ENCODE measurements at places on chromosomes 1 and 21.

GRCh38 chr1:78840453-78841271 is 165.9 kb downstream of the ADGRL4 start:
- no peak for DNase-seq

DNA sequence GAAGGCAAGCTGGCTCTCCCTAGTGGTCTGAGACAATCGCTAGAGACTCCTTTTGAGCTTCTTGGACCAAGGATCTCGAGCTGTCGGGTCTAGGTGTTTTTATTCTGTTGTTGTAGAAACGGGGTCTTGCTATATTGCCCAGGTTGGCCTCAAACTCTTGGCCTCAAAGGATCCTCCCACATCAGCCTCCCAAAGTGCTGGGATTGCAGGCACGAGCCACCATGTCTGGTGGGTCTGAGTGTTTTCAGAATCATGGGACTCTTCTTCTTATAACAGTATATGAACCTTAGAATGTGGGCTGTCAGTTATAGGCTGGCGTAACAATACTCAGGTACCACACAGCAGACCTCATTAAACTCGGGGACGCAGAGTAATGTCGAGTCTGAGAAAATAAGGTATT is 33.1 kb downstream of the DNAJC11 start:
- no peak for DNase-seq

- no peak for DNase-seq
These were observed 73.7 kb upstream of the FGGY start for GRCh38 chr1:59223198-59223597.

GRCh38 chr1:205318231-205318991 is 3.1 kb downstream of the NUAK2 start:
- DNase-seq = no peak

DNA sequence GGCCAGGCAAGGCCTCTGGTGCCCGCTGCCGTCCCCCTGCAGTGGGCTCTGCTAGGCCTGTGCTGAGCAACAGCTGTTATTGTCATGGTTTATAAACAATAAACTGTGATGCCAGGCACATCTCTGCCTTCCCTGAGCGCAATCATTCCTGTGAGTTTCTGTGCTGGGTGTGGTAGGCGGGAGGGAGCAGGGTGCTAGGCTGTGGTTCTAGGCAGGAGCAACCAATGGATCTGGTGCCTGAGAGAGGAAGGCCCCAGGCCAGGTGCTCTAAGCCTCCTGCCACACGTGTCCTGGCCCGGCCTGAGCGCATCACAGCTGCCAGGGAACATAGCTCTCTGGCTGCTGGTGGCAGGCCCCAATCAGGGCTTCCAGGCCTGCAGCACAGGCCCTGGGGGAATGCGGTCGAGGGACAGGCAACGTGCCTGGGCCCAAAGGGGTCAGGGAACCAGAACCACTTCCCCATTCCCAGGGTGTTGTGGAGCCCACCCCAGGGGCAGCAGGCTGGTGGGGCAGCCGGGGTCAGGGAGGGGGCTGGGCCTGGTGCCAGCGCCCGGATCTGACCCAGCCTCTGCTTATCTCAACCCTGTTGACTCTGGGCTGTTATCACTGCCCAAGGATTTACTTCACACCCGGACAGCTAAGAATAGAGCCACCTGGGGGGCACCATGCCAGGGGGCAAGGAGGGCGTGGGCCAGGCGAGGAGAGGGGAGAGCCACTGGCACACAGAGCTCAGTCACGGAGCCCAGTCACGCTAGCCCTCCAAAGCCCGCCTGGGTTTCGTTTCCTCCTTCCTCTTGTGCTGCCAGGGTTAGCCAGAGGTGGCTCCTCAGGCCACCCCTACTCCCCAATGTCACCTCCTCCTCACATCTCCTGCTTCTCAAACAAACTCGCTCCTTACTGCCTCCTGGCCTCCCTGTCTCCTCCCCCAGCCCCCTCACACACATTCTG is 11.5 kb downstream of the TRIM46 start:
- no peak for DNase-seq

- no peak for DNase-seq
These were observed 317.7 kb upstream of the ESRRG start for GRCh38 chr1:217040711-217041455.

GRCh38 chr1:53473463-53473862 is 14.3 kb downstream of the DMRTB1 start:
- no peak for DNase-seq

GRCh38 chr1:2376261-2376741 is 15.1 kb downstream of the MORN1 start:
- DNase-seq = no peak

DNA sequence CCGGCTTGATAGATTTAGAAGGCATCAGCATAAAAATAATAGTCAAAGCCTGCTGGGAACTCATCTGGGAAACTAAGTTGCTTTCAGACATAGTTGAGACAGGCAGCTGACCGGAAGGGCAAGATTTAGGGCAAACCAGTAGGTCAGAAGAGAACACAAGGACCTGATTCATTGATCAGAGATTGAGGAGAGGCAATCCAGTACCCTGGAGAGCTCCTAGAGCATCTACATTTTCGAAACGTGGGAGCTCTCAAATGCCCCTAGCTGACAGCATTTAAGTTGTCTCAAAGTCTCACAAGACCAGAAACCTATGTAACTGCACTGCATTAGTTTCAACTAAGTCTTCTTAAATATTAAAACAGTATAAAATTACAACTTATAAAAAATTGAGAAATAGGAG is 22.9 kb upstream of the MTF2 start:
- no peak for DNase-seq

DNA sequence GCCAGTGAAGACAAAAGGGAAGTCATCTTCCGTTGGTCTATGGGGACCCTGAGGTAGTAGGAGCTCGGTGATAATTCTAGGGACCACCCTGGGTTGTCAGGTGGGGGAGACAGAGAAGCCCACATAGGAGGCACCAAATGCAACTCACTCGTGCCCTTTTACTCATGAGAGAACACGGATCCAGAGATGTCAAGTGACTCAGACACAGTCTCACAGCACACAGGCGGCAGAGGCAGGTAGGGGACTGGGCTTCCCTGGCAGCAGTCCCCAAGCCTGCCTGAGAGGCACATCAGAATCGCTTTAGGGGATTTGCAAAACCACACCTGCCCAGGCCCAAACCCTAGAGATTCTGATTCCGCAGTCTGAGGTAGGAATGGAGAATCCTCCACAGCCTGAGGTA is 31.3 kb upstream of the RUNX3 start:
- DNase-seq = no peak

GRCh38 chr1:61207416-61207815 is 125.1 kb downstream of the NFIA start:
- DNase-seq = no peak

DNA sequence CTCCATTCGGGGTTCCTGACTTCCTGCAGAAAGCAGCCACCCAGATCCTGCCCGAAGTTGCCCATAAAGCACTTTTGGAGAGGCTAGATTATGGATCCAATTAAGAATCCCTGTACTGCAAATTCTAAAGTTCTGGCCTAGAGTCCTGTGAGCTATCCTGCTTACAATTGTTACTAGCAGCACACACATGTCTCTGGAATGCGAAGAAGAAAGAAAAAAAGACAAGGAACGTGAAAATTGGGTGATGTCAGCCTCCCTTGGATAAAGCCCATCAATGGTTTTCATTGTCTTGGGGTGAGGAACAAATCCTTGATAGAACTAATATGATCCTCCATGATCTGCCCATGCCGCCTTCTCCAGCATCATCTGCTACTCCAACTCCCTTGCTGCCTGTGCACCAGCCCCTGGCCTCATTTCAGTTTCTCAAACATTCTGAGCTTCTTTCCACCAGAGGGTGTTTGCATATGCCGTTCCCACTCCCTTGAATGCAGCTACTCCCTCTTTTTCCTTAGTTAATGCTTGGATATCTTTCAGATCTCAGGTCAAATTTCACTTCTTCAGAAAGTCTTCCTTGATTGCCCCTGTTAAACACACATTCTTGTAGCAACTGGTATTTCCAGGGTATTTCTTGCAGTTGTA is 94.0 kb downstream of the ST6GALNAC5 start:
- no peak for DNase-seq

- DNase-seq = no peak
These were observed 243.0 kb upstream of the MAP1LC3C start for GRCh38 chr1:242241936-242242335.

DNA sequence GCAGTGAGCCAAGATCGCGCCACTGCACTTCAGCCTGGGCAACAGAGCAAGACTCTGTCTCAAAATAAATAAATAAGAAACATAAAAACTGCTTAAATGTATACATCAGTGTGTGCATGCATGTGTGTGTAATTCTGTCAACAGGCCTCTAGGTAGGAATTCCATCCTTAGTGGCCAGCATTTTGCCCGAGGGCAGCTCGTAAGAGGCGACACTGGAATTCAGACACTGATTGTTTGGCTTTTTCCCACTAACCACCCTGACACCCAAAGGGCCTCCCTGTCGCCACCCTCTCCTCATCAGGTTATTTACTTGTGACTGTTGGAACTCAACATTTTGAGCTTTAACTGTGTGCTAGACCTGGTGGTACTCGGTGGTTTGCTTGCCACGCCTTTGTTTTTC is 64.0 kb upstream of the KIF1B start:
- DNase-seq = no peak

GRCh38 chr1:241640149-241640866 is at the start of the genes CHML and OPN3:
Gene CHML, minus strand, starts transcription at chr1:241640369. Its CDS starts 4,603 bp downstream, at chr1:241635766.
Gene OPN3, minus strand, starts transcription at chr1:241640369. Its CDS starts 115 bp downstream, at chr1:241640254.
- DNase-seq = peak; percentile 75

GRCh38 chr1:201004732-201005131 is 18.8 kb downstream of the KIF21B start:
- DNase-seq = no peak

GRCh38 chr21:42624095-42624790 is 29.2 kb upstream of the PDE9A start:
- DNase-seq = no peak

- DNase-seq = no peak
These were observed 59.9 kb upstream of the PRRX1 start for GRCh38 chr1:170604065-170604464.

DNA sequence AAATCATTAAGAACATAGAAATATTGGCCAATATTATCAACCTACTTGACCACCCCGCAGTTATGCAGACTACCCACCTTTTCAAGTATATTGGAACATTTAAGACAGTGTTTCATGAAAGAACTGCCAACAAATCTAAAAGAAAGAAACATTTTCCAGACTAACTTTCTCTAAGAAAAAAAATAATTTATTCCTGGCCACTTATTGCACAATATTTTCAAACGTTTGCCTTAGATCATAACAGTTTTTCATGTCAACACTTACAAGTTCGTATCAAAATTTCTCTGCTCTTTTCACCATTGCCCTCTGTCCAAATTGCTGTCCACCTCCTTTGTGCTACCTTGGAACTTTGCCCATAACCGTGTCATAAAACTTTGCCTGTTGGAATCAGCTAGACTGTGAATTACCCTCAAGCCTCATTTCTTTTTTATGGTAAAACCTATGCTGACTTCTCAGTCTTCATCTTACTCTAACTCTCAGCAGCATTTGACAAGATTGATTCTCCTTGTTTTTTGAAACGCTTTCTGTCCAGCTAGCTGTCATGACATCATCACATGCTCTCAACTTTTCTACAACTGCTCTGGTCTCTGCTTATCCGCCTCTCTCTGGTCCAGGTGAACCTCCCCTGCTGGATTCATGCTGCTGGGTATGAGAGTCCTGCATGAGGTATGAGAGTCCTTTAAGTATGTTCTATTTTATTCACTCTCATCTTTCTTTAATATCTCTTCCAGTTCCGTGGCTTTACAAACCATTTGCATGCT is 92.8 kb upstream of the CHRM3 start:
- DNase-seq = no peak

DNA sequence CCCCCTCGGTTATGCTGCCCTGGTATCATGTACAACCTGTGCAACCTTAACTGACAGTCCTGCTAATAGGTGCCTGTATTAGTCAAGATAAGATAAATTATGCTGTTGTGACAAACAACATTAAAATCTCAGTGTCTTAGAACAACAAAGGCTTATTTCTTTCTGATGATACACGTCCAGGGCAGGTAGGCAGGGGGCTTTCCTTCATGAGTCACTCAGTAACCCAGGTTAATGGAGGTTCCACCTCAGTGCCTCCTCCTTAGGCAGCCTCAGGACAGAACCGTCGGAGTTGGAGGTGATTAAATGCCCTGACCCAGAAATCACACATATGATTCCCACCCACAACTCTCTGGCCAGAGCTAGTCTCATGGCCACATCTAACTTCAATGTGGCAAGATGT is 94.6 kb upstream of the CASZ1 start:
- DNase-seq = no peak

DNA sequence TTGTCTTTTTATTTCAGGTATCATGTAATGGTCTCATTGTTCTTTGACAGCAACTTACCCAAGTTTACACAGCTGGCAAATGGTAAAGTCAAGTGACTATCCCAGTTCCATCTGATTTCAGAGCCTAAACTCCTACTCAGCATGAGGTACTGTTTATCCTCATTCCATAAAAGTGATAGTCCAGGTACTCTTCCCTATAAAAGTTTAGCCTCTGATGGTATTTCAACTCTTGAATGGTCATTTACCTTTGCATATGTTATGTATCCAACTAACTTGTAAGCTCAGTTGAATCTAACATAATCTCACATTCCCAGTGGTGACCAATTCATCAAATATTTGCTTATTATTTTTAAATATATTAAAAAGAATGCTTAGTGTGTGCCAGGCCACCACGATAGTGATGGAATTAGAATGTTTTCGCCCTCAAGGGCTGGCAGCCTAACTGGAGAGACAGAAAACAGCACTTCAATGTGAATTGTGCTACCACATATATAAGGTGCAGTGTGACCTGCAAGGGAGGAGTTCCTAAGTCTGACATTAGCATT is 307.1 kb downstream of the CTH start:
- no peak for DNase-seq

- no peak for DNase-seq
These were observed 15.9 kb upstream of the PADI1 start for GRCh38 chr1:17188889-17189631.

GRCh38 chr1:13794231-13795187 is 94.5 kb downstream of the PRDM2 start:
- no peak for DNase-seq

GRCh38 chr1:23798662-23799142 is 1.9 kb downstream of the GALE start:
- DNase-seq = no peak

GRCh38 chr1:228743405-228743804 is 8.1 kb downstream of the RHOU start:
- no peak for DNase-seq

Data from stimulated activated CD8-positive, alpha-beta memory T cell treated with anti-CD3 and anti-CD28 coated beads, Interleukin-15, amount 100 ng/mL, for 1 hour (primary cell).